ENCODE measurements at places on chromosomes 4 and X.
A peak's percentile ranks its signal among the peaks of the same experiment; 100 is the strongest.

- no peak for DNase-seq
Observed at GRCh38 chr4:4618847-4619246, 77.0 kb upstream of the STX18 start.

DNA sequence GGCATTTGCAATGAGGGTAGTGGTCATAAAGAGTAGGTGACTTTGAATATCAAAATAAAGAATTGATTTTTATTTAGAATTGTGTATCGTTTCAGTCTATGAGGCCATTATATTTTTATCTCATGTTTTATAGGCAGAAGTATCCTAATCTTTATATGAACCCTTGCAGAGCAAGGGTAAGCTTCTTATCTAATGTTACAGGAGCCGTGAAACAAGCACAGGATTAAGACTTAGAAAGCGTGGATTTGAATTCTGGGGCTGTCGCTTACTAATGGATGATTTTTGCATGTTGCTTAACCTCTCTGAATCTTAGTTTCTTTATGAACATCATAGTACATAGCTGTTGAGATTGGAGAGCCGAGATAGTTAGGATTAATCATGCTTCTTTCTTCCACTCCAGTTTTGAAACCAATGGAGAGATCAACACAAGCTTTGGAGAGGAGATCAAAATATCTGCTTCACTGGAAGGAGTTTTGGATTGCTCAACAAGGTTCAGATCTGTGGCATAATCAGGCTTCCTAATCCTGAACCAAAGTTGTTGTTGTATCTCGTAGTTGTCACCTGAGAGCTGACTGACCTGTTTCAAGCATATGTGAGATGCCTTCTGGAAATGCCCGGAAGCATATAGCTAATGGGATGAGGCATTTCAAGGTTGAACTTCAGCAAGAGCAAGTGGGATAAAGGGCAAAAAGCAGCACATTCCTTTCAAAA, 166.9 kb upstream of the GK2 start:
- no peak for DNase-seq

DNA sequence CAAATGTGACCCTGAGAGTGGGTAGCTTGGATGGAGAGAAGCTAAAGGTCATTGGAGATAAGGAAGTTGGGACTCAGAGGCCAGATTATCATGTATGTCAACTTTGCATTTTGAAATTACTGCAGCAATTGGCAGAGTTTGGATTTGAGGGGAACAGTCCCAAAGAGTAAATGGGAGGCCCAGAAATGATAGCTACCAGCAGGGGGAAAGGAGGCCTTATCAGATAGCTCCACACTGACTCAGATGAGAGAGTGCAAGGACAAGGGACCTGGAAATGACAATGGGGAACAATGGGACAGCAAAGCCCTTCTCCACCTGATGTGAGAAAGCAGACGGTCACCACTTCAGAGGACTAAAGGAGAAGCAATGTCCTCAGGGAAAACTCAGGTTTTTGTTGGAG, 201.5 kb upstream of the JADE1 start:
- DNase-seq: no peak

DNA sequence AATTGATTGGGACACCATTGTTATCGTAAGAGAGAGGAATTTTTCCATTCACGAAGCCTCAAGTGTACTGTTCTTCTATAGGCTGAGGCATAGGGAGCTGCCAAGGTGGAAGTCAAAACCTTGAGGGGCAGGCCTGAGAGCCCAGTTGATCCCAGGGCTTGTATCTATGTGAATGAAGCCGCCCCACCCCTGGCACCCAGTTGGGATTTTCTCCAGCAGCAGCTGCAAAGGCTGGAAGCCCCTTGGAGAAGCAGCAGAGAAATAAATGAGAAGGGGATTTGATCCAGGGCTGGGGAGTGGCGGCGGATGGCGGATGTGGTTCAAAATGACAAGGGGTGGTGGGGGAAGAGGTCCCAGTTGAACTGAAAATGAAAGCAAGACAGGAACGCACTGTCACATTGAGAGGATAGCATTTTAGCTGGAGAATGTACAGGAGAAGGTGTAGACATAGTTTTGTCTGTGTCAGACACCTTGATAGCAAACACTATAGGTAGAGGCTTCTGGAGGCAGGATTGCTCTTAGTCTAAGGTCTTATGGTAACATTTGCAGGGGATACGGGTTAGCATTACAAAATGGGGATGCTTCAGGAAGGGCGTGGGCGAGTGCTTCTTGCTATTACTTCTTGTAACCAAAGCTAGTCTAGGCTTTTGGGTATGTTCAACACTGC, 32.6 kb downstream of the DOCK11 start:
- DNase-seq: peak; percentile 60

- DNase-seq: no peak
Observed at GRCh38 chr4:42747971-42748370, 91.1 kb upstream of the ATP8A1 start.

DNA sequence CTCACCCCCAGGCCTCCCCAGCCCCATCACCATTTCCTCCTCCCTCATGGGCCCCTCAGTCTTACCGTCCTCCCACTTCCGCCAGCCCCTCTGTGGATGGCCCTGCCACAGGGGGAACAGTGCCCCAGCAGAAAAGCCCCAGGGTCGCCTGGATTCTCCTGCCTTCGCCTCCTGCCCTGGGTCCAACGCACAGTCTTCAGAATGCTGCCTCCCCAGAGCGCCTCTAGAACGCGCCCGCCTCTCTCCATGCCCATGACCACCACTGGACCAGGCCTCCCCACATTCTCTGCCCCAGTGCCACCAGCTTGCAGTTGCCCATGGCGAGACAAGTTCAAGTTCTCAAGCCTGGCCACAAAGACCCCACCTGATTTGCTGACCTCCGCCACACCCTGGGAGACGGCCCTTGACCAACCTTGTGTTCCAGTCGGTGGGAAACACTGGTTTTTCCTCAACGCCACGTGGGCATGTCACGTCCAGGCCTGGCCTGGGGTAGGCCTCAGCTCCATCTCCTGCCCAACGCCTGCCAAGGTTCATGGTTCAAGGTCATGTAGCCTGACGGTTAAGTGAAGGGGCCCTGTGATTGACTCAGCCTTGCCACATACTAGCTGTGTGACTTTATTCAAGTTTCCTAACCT, 634 bp upstream of the PLXNB3 start:
- DNase-seq: no peak
